ENCODE measurements at places on chromosomes 1 and 21. TPM values are rescaled to one million over a fixed set of nuclear protein-coding genes. Genes with fewer than 3 reads are reported as not detected.

The DMBX1 gene
- polyA plus RNA-seq: not detected

The TTC24 gene
- not detected for polyA plus RNA-seq

The CCDC185 gene
- polyA plus RNA-seq: not detected

The FAM131C gene
- 0.60 TPM for polyA plus RNA-seq

The CREG1 gene
- polyA plus RNA-seq: 179 TPM

The KCNH1 gene
- not detected for polyA plus RNA-seq

The TNFAIP8L2 gene
- polyA plus RNA-seq: not detected

The BRINP3 gene
- not detected for polyA plus RNA-seq

The C1orf56 gene
- 0.66 TPM for polyA plus RNA-seq

The RPS6KC1 gene
- polyA plus RNA-seq: 5.2 TPM

The OR2AK2 gene
- polyA plus RNA-seq: not detected

The SPATA1 gene
- not detected for polyA plus RNA-seq

The CACNA1E gene
- polyA plus RNA-seq: not detected

The TBCE gene
- 15.2 TPM for polyA plus RNA-seq

The RGS16 gene
- polyA plus RNA-seq: 0.80 TPM

The DYRK1A gene
- 34.2 TPM for polyA plus RNA-seq

The SAMSN1 gene
- not detected for polyA plus RNA-seq

The NUDT4B gene
- polyA plus RNA-seq: 15.7 TPM

The SLC25A34 gene
- polyA plus RNA-seq: 0.39 TPM

The ANKRD65 gene
- polyA plus RNA-seq: 3.6 TPM

The CLIC6 gene
- not detected for polyA plus RNA-seq

The LRRC39 gene
- polyA plus RNA-seq: 0.25 TPM

The ADGRL2 gene
- 27.1 TPM for polyA plus RNA-seq

The FHL3 gene
- 15.6 TPM for polyA plus RNA-seq

The FCRL4 gene
- not detected for polyA plus RNA-seq

The NBPF10 gene
- 0.76 TPM for polyA plus RNA-seq

The CLCA4 gene
- 0.34 TPM for polyA plus RNA-seq

The SPRR2G gene
- not detected for polyA plus RNA-seq

The EDARADD gene
- polyA plus RNA-seq: 8.4 TPM

The RSPO1 gene
- not detected for polyA plus RNA-seq

The OR2L13 gene
- polyA plus RNA-seq: not detected

The NEK7 gene
- 48.0 TPM for polyA plus RNA-seq

The KCNE2 gene
- polyA plus RNA-seq: not detected

The BRWD1 gene
- polyA plus RNA-seq: 6.5 TPM

The TNN gene
- not detected for polyA plus RNA-seq

The CELA2A gene
- not detected for polyA plus RNA-seq

The CDK11A gene
- polyA plus RNA-seq: 4.3 TPM

The MIXL1 gene
- not detected for polyA plus RNA-seq

The TFF2 gene
- not detected for polyA plus RNA-seq

The UBASH3A gene
- not detected for polyA plus RNA-seq

The CA14 gene
- polyA plus RNA-seq: 0.28 TPM

The CDKN2C gene
- polyA plus RNA-seq: 5.1 TPM
